HCT116 (cell line): ENCODE measurements at places on chromosomes 3 and 15. TPM values are rescaled to one million over a fixed set of nuclear protein-coding genes. Genes with fewer than 3 reads are reported as not detected.

DNA sequence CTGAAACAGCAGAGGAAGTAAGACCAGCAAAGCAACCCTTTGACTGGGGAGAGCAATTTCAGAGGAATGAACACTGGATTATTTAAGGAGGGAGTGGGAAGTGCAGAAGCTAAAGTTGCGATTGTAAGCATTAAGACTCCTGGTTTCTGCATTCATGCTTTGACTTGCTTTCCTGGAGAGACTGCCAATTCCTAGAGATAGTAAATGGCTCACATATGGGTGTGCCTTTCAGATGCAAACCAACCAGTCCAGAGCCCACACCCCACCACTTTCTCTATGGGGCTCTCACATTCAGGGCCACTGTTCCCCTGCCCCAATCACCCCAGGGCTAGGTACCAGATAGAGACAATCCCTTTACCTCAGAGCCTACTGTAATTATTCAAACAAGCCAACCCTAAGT is 200.9 kb upstream of the EIF1B start:
- H3K4me3 ChIP-seq = no peak overlapping the region
- no peaks in the 10 kb centered on the region; the same call in 1 of the 2 replicates for H3K27me3 ChIP-seq
- no peak for DNase-seq

- DNase-seq = no peak
- H3K27me3 ChIP-seq = no peaks in the 10 kb centered on the region
- no peak overlapping the region for H3K27ac ChIP-seq
- no peaks in the 10 kb centered on the region for H3K36me3 ChIP-seq
- H3K4me3 ChIP-seq = no peak overlapping the region
- no peaks in the 10 kb centered on the region for H3K4me1 ChIP-seq
Measured at GRCh38 chr15:95644100-95644875, 686.2 kb upstream of the NR2F2 start.

EPM2AIP1 gene
- total RNA-seq = 8.7 TPM

CSPG4 gene
- 18.1 TPM for total RNA-seq

RBM5 gene
- total RNA-seq = 89.1 TPM

GRCh38 chr3:197168606-197169005 is 129.8 kb downstream of the DLG1 start:
- H3K27ac ChIP-seq = no peak overlapping the region
- H3K4me3 ChIP-seq = no peak overlapping the region
- H3K27me3 ChIP-seq = no peaks in the 10 kb centered on the region
- no peaks in the 10 kb centered on the region for H3K36me3 ChIP-seq
- DNase-seq = no peak

DNA sequence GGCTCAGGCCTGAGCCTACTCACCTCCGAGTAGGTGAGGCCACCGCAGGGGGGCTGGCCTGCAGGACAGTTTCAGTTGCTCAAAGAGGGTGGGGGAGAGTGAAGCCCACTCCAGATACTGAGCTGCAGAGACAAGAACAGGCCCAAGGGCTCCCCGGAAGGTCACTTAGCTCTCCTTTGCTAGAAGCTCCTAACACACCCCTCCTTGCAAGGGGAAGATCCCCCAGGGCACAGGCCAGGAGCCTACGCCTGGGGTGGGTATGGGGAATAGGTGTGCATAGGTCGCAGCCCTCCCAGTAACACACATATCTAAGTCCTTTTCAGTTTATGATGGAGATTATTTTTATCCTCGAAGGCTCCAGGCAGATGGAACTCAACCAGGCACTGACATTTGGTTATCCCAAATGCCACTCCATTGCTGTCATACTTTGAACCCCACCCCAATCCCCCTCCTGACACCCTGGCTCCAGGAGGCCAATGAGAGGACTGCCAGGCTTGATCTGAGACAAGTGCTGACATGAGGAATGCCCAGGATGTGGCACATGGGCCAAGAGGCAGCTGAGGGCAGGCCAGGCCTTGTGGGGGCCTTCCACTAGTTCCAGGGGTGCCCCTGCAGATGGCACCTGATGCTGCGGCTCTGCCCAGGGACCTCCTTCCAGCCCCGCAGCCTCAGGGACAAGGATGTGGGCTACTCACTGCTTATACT is 1.1 kb upstream of the MUSTN1 start:
- no peak overlapping the region for H3K4me3 ChIP-seq
- peaks cover 15% of the 10 kb centered on the region for H3K4me1 ChIP-seq
- H3K27me3 ChIP-seq = no peaks in the 10 kb centered on the region

PPARG gene
- 71.6 TPM for total RNA-seq

SQOR gene
- total RNA-seq = 17.6 TPM

- H3K4me3 ChIP-seq = no peak overlapping the region
- H3K27ac ChIP-seq = no peak overlapping the region
- H3K27me3 ChIP-seq = no peaks in the 10 kb centered on the region
- no peaks in the 10 kb centered on the region for H3K4me1 ChIP-seq
- H3K36me3 ChIP-seq = no peaks in the 10 kb centered on the region
- DNase-seq = peak; percentile 66
Measured at GRCh38 chr15:65318870-65319356, 14.4 kb downstream of the RNU5B-1 start.

DNA sequence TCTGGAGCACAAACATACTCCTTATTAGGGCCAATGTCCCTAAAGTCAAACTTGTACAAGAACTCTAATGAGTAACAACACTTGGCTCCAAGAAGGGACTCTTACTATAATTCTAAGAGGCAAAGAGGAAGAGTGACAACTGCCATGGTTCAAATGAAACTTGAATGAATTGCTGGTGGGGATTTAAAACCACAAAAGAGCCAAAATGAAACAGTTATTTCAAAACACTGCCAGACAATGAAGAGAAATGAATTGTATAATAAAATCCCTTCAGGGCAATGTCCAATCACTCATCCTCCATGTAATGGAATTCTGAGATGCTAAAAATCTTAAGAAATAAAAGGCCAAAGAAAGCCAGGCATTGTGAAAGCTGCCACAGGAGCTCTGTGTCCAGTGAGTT is 14.2 kb downstream of the THRB start:
- no peaks in the 10 kb centered on the region for H3K27me3 ChIP-seq
- no peak for DNase-seq
- no peaks in the 10 kb centered on the region for H3K4me1 ChIP-seq
- H3K27ac ChIP-seq = no peak overlapping the region
- no peaks in the 10 kb centered on the region for H3K36me3 ChIP-seq

- H3K4me1 ChIP-seq = no peaks in the 10 kb centered on the region
- peaks cover 10% of the 10 kb centered on the region; the same call in 1 of the 2 replicates for H3K27me3 ChIP-seq
- no peak overlapping the region for H3K27ac ChIP-seq
- no peaks in the 10 kb centered on the region for H3K36me3 ChIP-seq
- no peak for DNase-seq
- no peak overlapping the region for H3K4me3 ChIP-seq
Measured at GRCh38 chr3:131957511-131957910, 77.3 kb downstream of the CPNE4 start.

CGNL1 gene
- 2.2 TPM for total RNA-seq

DNA sequence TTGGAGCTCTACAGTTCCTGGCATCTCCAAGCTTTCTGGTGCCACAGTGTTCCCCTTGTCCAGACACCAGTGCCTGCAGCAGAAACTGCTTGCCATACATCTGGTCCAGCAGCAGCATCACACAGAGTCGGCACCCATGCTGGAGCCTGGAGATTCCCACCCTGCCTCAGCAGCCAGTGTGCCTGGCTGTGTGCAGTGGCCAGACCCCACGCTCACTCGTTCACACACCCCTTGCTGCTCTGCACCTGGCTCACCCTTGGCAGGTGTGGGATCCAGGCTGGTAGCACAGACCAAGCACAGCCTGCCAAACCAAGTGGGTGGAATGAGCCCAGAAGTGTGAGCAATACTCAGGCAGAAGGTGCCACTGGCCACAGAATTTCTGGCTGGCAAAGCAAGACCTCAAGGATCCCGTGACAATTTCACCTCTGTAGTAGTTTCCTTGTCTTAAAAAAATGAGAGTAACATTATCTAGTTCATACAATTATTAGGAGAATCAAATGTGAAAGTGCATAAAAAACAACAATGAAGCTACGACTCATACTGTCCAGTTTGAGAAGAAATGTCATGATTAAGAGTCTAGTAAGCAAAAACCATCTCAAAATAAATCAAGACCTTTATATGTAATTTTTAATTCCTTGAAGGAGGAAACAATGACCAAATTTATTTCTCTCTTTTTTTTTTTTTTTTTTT is 22.9 kb upstream of the ZBED2 start:
- H3K4me1 ChIP-seq = no peaks in the 10 kb centered on the region
- H3K4me3 ChIP-seq = no peak overlapping the region
- no peaks in the 10 kb centered on the region for H3K27me3 ChIP-seq
- H3K27ac ChIP-seq = no peak overlapping the region

DNA sequence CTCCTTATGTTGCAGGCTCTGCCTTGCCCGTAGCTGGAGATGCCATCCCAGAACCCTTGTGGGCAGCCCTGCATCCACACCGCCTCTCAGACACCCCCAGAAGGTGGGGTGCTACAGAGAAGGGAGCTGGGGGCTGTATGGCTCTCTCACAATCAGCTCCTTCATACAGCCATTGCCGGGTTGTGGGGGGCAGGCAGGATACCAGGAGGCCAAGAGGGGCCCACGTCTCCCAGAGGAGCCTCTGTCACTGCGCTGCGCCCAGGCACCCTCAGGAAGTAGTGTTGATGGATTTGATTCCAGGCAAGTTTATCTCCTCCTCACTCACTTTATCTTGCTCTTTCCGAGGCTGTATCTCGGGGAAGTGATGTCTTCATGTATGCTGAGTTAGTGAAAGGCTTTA is 171.6 kb downstream of the CHDH start:
- H3K27ac ChIP-seq = no peak overlapping the region
- H3K4me1 ChIP-seq = no peaks in the 10 kb centered on the region
- no peaks in the 10 kb centered on the region; the same call in 1 of the 2 replicates for H3K27me3 ChIP-seq
- H3K4me3 ChIP-seq = no peak overlapping the region
- no peak for DNase-seq
- H3K36me3 ChIP-seq = no peaks in the 10 kb centered on the region

DNA sequence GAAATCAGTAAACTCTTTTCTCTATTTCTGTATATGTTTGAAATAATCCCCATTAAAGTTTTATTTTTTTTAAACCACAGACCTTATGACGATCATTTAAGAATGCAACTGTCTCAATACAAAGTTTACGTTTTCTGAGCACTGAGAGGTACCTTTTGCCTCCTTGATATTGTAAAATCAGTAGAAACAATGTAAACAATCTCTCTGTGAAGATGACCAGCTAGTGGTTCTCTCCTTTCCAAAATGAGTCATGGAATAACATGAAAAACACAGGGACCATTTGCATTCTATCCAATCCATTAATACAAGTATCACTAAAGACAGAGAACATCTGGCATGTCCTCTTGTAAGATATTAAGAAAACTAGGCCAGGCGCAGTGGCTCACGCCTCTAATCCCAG is 48.8 kb downstream of the RAD18 start:
- no peak overlapping the region for H3K4me3 ChIP-seq
- no peak for DNase-seq
- no peaks in the 10 kb centered on the region for H3K4me1 ChIP-seq
- no peak overlapping the region for H3K27ac ChIP-seq
- H3K36me3 ChIP-seq = 0 out of 2 replicates have a peak, but pooled peaks cover 3% of the 10 kb centered on the region

- no peaks in the 10 kb centered on the region for H3K36me3 ChIP-seq
- DNase-seq = no peak
- H3K4me3 ChIP-seq = no peak overlapping the region
- no peaks in the 10 kb centered on the region for H3K27me3 ChIP-seq
- H3K27ac ChIP-seq = no peak overlapping the region
Measured at GRCh38 chr3:126577261-126577660, 18.5 kb upstream of the C3orf22 start.

MYRIP gene
- total RNA-seq = 0.44 TPM

DNA sequence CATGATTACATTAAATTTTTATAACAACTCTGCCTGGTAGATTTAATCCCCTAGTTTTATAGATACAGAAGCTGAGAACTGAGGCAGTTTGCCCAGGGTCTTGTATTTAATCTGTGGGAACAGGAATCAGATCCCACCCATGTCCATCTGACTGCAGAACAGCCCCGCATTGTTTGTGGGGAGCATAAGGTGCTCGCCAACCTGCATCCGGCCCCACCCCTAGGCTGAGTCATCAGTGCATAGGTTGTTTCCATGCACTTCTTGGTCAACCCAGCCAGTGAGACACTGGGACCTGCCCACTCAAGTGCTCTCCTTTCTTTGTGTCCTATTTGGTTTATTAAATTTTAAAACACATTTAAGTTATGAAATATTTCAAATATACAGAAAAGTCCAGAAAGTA is 266.2 kb downstream of the OPA1 start:
- H3K27me3 ChIP-seq = no peaks in the 10 kb centered on the region
- no peaks in the 10 kb centered on the region; the same call in 1 of the 2 replicates for H3K4me1 ChIP-seq
- H3K4me3 ChIP-seq = no peak overlapping the region
- DNase-seq = no peak
- H3K27ac ChIP-seq = no peak overlapping the region
- H3K36me3 ChIP-seq = no peaks in the 10 kb centered on the region

DNA sequence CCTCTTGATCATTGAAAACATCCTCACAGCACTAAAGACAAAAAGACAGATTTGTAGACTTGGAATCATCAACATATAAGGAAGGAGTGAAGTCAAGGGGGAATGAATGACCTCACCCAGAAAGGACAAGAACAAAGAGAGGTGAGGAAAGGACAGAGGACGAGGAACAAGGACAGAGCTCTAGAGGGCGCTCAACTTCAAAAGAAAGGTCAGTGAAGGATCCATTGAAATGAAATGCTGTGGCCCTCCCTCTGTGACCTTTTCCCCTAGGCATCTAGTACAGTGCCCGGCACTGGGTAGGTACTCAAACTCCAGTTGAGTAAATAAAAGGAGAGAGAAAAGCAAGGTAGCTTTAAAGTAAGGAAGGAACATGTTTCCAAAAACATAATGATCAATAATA is 2.6 kb downstream of the ATP8B4 start:
- DNase-seq = peak; percentile 34
- H3K4me3 ChIP-seq = no peak overlapping the region
- no peak overlapping the region for H3K27ac ChIP-seq
- no peaks in the 10 kb centered on the region for H3K4me1 ChIP-seq
- H3K27me3 ChIP-seq = no peaks in the 10 kb centered on the region

DNA sequence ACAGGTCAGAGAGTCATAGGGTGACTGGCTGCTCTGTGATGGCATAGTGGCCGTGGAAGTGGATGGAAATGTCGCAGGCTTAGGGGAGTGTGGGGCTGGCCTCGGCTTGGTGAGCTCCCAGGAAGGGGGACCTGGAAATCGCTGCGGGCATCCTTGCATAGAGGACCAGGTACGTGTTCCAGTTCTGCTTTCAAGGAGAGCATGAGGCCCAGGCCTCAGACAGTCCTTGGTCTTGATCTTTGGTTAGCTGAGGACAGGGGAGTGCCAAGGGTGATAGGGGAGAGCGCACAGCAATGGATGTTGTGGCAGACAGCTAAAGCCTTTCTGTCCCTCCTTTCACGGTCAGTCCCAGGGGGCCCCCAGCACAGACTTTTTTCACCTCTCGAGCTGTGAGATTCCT is 110.5 kb downstream of the SNRPN start:
- no peaks in the 10 kb centered on the region for H3K36me3 ChIP-seq
- H3K4me1 ChIP-seq = no peaks in the 10 kb centered on the region
- H3K27ac ChIP-seq = no peak overlapping the region
- no peak for DNase-seq
- no peak overlapping the region for H3K4me3 ChIP-seq

CYP11A1 gene
- total RNA-seq = 0.57 TPM
